Pancreas (tissue), 10 donors: ENCODE measurements at places on chromosomes 4 and X. TPM values are rescaled to one million over a fixed set of nuclear protein-coding genes. Genes with fewer than 3 reads are reported as not detected.

DNA sequence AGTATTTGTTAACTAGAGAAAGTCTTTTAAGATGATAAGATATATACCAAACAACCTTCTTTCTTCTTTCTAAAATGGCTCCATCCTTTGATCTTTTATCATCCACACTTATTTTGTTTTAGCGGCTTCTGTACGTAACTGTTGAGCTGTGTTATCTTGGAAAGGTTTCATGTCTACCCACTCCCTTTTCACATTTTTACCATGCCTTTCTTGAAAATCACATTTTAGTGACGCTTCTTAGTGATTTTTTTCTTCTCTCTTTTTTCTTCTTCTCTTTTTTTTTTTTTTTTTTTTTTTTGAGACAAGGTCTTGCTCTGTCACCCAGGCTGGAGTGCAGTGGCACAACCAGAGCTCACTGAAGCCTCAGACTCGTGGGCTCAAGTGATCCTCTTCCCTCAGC is 135.1 kb downstream of the CHIC2 start:
- no peak overlapping the region for H3K27ac ChIP-seq
- no peak overlapping the region for H3K4me3 ChIP-seq
- H3K4me1 ChIP-seq = no peaks in the 10 kb centered on the region
- H3K36me3 ChIP-seq = no peaks in the 10 kb centered on the region
- no peak for DNase-seq
- H3K27me3 ChIP-seq = no peaks in the 10 kb centered on the region

DNA sequence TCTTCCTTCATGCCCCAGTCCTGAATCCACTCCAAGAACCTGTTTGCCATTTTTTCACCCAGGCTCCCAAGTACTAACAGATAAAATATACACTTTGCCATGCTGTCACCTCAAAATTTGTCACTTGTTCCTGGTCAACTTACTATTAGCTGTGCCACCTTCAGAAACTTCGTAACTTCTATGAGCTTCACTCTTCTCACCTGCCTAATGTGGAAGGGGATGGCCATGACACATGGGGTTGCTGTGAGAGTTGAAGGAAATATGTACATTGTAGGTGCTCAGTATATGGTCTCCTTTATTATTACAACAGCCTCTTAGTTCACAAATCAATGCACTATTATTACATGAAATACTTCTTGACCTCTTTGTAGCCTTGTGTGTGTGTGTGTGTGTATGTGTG is 10.4 kb downstream of the TMSB4X start:
- H3K27ac ChIP-seq = no peak overlapping the region
- no peaks in the 10 kb centered on the region for H3K36me3 ChIP-seq
- no peak for DNase-seq
- H3K4me3 ChIP-seq = no peak overlapping the region
- H3K27me3 ChIP-seq = no peaks in the 10 kb centered on the region
- H3K4me1 ChIP-seq = peaks cover 15% of the 10 kb centered on the region

- H3K36me3 ChIP-seq = no peaks in the 10 kb centered on the region
- H3K4me1 ChIP-seq = no peaks in the 10 kb centered on the region
- DNase-seq = no peak
- H3K27ac ChIP-seq = no peak overlapping the region
- no peaks in the 10 kb centered on the region for H3K27me3 ChIP-seq
Observed at GRCh38 chr4:106898621-106899230, 137.4 kb downstream of the DKK2 start.

DNA sequence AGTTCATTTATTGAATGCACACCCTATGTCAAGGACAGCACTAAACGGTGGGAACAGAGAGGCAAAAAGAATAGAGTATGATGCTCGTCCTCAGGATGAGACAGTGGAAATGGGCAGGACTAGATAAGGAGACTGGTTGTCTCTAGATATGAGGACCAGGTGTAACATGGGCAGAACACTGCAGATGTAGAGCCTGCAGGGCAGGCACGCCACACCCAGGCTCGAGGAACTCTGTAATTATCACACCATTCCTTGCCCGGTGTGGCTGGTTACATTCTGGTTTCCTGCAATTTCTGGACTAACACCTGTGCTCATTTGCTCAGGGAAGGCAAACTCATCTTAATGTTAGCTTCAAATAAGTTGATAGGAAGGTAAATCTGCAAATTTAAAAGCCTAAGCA is 334.4 kb downstream of the DHX15 start:
- H3K4me3 ChIP-seq = no peak overlapping the region
- H3K27ac ChIP-seq = no peak overlapping the region
- H3K36me3 ChIP-seq = no peaks in the 10 kb centered on the region

DNA sequence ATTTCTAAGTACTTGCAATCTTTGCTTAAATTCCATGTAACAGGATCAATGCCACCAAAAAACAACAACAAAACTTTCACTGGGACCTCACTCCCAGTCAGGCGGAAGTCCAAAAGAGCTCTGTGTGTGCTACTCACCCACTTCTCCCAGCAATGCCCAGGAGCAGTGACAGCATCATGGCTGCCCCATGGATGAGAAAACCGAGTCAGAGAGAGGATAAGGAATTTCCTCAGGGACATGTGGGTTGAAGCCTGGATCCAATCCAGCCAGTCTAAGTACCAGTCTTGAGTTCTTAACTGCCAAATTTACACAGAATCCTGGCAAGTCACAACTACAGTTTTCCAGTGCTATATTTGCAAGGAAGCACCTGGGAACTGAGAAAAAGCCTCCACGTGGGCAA is 64.5 kb downstream of the STX18 start:
- H3K36me3 ChIP-seq = no peaks in the 10 kb centered on the region
- peaks cover 13% of the 10 kb centered on the region for H3K4me1 ChIP-seq
- H3K27me3 ChIP-seq = no peaks in the 10 kb centered on the region
- DNase-seq = peak; percentile 22
- no peak overlapping the region for H3K27ac ChIP-seq
- no peak overlapping the region for H3K4me3 ChIP-seq

GRCh38 chr4:103422467-103423219 is 224.5 kb upstream of the CENPE start:
- H3K27ac ChIP-seq = no peak overlapping the region
- H3K27me3 ChIP-seq = no peaks in the 10 kb centered on the region
- H3K4me1 ChIP-seq = peaks cover 3% of the 10 kb centered on the region
- no peak for DNase-seq
- H3K4me3 ChIP-seq = no peak overlapping the region

DNA sequence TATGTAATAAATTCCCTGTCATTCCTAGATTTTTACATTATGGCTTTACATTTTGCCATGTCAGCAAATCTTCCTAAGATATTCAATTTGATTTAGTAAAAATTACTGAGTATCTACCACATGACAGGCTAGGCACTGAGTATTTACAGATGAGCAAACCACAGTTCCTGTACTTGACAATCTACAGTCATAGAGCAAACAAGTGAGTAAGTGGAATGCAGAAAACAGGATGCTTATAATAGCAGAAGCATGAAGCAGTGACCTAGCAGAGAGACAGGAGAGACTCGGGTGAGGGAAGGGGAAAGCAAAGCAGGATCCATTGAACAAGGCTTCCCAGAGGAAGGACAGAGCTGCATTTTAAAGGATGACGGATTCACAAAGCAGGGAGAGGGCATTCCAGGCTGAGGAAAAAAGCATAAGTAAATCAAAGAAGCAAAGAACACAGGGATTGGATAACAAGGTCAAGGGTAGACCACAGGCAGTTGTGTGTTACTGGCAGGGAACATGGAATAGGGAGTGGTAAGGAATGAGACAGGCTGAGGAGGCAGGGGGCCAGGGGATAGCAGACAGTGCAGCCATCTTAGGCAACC is 124.7 kb upstream of the C1QTNF7 start:
- H3K4me1 ChIP-seq = no peaks in the 10 kb centered on the region
- H3K27ac ChIP-seq = no peak overlapping the region
- DNase-seq = no peak
- no peaks in the 10 kb centered on the region for H3K36me3 ChIP-seq
- no peak overlapping the region for H3K4me3 ChIP-seq

GRCh38 chr4:61984260-61984909 is 784.3 kb downstream of the ADGRL3 start:
- H3K27me3 ChIP-seq = no peaks in the 10 kb centered on the region
- no peak overlapping the region for H3K27ac ChIP-seq
- no peaks in the 10 kb centered on the region for H3K4me1 ChIP-seq
- no peaks in the 10 kb centered on the region for H3K36me3 ChIP-seq

DNA sequence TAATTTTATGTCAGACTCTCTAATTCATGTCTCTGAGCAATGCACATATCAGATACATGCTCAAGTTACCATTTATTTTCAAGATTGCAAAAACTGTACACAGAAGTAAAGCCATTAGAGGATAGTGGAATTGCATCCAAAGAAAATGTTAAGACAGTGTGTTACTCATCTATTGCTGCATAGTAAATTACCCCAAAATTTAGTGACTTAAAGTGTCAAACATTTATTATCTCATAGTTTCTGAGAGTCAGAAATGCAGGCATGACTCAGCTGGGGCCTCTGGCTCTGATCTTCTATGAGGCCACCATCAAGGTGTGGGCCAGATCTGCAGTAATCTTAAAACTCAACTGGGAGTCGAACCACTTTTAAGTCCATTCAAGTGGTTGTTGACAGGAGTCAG is 275.2 kb downstream of the QDPR start:
- no peak for DNase-seq
- H3K4me1 ChIP-seq = no peaks in the 10 kb centered on the region
- H3K36me3 ChIP-seq = no peaks in the 10 kb centered on the region
- no peak overlapping the region for H3K27ac ChIP-seq
- H3K27me3 ChIP-seq = no peaks in the 10 kb centered on the region

DNA sequence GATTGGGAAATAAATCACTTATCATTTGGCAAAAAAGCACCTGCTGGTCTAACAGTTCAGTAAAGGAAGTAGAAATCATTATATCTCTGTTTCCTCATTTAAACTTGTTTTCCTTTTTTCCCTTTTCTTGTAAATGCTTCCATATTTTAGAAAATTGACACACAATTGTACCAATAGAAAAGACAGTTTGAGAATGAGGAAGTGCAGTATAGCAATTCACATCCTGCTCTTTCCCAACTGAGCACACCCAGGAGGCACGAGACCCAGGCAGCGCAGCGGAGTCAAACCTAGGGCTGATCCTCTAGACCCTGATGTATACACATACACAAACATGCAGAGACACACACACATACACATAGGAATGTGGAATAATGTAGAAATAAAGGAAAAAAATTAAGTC is 74.8 kb upstream of the PACRGL start:
- no peak overlapping the region for H3K4me3 ChIP-seq
- no peaks in the 10 kb centered on the region for H3K36me3 ChIP-seq
- no peaks in the 10 kb centered on the region for H3K27me3 ChIP-seq
- H3K27ac ChIP-seq = no peak overlapping the region
- H3K4me1 ChIP-seq = no peaks in the 10 kb centered on the region

DNA sequence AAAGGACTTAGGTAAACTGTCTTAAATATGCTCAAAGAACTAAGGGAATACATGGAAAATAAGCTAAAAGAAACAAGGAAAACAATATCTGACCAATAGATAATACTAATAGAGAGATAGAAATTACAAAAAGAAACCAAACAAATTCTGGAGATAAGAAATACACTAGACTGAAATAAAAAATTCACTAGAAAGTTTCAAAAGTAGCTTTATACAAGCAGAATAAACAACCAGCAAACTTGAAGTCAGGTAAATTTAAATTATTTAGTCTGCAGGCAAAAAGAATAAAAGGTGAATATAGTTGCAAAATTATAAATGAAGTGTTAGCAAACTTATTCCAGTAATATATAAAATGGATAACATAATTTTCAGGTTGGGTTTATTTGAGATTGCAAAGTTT is 760.9 kb upstream of the INTU start:
- no peak for DNase-seq
- no peaks in the 10 kb centered on the region for H3K27me3 ChIP-seq
- H3K36me3 ChIP-seq = no peaks in the 10 kb centered on the region
- H3K27ac ChIP-seq = no peak overlapping the region
- no peaks in the 10 kb centered on the region for H3K4me1 ChIP-seq

DNA sequence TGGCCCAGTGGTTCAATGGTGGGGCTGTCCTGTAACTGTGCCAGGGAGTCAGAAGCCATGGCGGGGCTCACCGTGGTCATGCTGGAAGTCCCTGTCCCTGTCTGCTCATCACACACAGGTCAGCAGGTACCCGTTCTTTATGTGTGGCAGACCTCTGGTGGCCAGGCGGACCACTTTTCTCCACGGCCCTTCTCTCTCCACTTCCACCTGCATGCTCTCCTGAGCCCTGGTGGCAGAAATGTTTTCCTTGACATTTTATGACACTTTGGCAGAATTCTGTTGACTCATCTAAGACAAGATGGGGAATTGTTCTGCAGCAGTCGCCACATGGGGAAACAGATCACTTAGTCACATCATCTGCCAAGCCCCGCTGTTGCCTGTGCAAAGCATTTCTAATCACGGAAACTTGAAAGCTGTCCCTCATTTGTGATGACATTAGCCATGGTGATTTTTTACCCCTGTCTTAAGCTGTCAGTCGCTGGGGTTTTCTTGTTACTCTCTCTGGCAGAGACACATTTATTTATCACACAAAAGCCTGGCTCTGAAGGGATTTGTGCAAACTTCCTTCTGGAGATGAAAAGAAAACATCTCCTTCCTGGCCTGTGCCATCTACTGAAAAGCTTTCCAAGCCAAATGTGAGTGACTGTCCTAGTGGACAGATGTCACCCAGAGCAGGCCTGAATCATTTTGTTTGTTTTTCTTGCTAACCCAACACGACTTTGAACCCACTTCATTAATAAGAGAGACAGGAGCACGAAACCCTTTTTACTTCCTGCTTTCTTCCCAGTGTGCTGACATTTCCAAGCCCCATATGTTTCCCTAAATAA is 38.8 kb upstream of the STIM2 start:
- DNase-seq = no peak
- no peaks in the 10 kb centered on the region for H3K4me1 ChIP-seq
- H3K4me3 ChIP-seq = no peak overlapping the region
- H3K27ac ChIP-seq = no peak overlapping the region

DNA sequence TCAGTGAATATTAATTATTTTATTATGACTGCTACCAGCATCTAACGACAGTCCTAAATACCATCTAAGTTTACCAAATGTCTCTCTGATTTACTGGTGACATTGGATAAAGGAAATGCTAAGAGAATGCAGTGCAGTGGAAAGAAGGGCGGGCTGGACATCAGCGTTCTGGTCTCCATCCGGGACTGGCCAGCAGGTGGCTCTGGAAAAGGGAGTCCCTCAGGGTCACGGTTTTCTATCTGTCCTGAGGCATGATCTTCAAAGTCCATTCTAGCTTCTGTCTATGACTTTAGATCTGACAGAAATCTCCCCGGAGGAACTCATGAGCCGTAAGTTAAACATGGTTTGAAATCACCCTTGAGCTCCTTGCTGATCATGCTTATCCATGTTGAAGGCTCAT is 3.3 kb downstream of the TRIM2 start:
- no peaks in the 10 kb centered on the region for H3K36me3 ChIP-seq
- H3K4me3 ChIP-seq = no peak overlapping the region
- no peaks in the 10 kb centered on the region for H3K27me3 ChIP-seq

FREM3 gene
- total RNA-seq = not detected

TLR1 gene
- total RNA-seq = 3.7 TPM

CLDN34 gene
- total RNA-seq = not detected

SOD3 gene
- 31.2 TPM for total RNA-seq

C1QTNF7 gene
- total RNA-seq = 0.16 TPM
